ENCODE measurements at places on chromosomes 5 and 9. TPM values are rescaled to one million over a fixed set of nuclear protein-coding genes. Genes with fewer than 3 reads are reported as not detected.

FAXDC2 gene
- total RNA-seq: 52.5 TPM

MAST4 gene
- 50.1 TPM for total RNA-seq

DNA sequence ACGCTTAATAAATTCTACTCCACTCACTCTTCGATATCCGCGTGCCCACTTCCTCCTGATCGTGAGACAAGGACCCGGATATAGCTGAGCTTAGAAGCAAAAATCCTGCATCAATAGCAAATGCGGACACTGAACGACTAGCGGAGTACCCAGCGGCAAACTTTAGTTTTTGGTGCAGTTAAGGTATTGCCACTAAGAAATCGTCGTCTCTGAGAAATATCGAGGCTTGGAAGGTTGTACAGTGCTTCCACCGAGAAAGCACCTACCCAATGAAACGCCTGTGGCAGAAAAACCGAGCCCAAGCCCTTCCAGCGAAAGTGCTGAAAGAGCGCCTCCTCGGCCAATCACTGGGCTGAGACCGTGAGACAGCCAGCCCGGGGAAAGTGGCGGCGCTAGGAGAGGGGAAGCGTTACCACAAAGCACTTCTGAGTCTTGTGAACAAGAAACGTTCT, 32.2 kb downstream of the ANXA2R start:
- DNase-seq: no peak
- peak overlapping the region; percentile 51 for H3K4me3 ChIP-seq
- H3K27ac ChIP-seq: peak overlapping the region; percentile 91
- H3K4me1 ChIP-seq: no peaks in the 10 kb centered on the region
- peaks cover 16% of the 10 kb centered on the region for H3K27me3 ChIP-seq

PRR16 gene
- 9.6 TPM for total RNA-seq

GBA2 gene
- total RNA-seq: 57.0 TPM

LEAP2 gene
- 4.1 TPM for total RNA-seq

CATSPER3 gene
- total RNA-seq: 0.32 TPM

NEURL1B gene
- total RNA-seq: 6.3 TPM

GRCh38 chr5:163363389-163363788, 74.0 kb upstream of the CCNG1 start:
- no peaks in the 10 kb centered on the region for H3K4me1 ChIP-seq
- no peak for DNase-seq
- no peak overlapping the region for H3K27ac ChIP-seq

GRCh38 chr5:131266370-131267060, 2.7 kb downstream of the CDC42SE2 start:
- H3K36me3 ChIP-seq: no peaks in the 10 kb centered on the region
- no peak for DNase-seq
- peak overlapping the region; percentile 57 for H3K27ac ChIP-seq
- H3K4me1 ChIP-seq: no peaks in the 10 kb centered on the region

ZNF462 gene
- total RNA-seq: 20.6 TPM

DNA sequence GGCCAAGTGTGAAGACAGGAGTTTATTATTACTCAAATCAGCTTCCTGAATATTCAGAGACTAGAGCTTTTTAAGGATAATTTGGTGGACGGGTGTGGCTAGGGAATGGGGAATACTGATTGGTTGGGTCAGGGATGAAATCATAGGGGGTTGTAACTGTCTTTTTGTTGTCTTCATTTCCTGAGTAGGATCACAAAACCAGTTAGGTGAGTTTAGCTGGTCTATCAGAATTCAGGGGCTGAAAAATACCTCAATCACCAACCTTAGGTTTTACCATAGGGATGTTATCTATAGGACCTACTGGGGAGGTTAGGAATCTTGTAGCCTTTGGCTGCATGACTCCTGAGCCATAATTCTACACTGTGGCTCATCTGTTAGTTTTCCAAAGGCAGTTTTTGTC, 235.8 kb downstream of the YTHDC2 start:
- no peak for DNase-seq
- H3K27ac ChIP-seq: no peak overlapping the region
- H3K27me3 ChIP-seq: no peaks in the 10 kb centered on the region
- no peaks in the 10 kb centered on the region for H3K4me1 ChIP-seq
- H3K4me3 ChIP-seq: no peak overlapping the region
- no peaks in the 10 kb centered on the region for H3K36me3 ChIP-seq

- H3K4me3 ChIP-seq: no peak overlapping the region
- DNase-seq: no peak
- H3K27me3 ChIP-seq: no peaks in the 10 kb centered on the region
- H3K4me1 ChIP-seq: no peaks in the 10 kb centered on the region
These were observed 91.1 kb downstream of the ZNF608 start for GRCh38 chr5:124655251-124655917.

PCDHGA4 gene
- total RNA-seq: 6.4 TPM

DNA sequence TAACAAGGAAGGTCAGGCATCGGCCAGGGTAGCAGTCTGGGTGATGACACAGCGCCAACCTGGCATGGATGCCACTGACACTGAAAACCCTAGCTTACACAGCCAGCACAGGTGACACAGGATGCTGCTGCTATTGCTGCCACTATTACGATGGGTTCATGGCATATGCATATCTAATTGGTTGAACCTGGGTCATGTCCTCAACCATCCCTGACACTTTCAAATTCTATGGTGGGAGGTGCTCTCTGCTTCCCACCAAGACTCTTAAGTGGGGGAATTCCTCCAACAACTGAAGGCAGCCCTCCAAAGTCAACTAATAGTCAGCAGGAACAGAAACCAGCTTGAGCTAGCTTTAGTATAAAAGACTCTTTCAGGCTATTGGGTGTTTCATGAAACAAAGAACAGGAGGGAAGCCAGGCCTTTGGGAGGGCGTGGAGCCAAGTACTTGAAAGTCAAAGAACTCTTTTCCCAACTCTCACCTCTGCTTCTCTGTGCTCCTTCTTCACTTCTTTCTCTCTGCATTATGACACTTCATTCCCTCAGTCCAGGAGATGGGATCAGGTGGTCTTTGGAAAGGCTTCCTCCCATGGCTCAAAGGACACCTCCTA, 21.3 kb downstream of the PTTG1 start:
- no peaks in the 10 kb centered on the region for H3K36me3 ChIP-seq
- H3K4me3 ChIP-seq: no peak overlapping the region

DNA sequence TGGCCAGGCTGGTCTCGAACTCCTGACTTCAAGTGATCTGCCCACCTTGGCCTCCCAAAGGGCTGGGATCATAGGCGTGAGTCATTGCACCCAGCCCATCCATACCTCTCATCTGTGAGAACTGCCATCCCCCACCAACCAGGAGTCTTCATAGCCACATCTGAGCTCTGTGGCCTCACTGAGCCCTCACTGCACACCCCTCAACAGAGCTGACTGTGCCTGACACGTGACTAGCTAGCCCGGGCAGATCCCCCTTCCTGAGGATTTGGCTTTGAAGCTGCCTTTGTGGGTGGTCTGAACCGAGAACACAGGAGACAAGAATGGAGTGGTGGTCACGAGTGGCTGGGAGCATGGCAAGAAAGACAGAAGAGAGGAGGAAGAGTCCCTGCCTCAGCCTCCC, 15.6 kb downstream of the AK8 start:
- no peaks in the 10 kb centered on the region for H3K36me3 ChIP-seq
- H3K4me1 ChIP-seq: no peaks in the 10 kb centered on the region
- no peak for DNase-seq
- H3K4me3 ChIP-seq: no peak overlapping the region
- no peak overlapping the region for H3K27ac ChIP-seq
- no peaks in the 10 kb centered on the region for H3K27me3 ChIP-seq

- no peak for DNase-seq
- H3K27ac ChIP-seq: no peak overlapping the region
- H3K36me3 ChIP-seq: no peaks in the 10 kb centered on the region
- H3K27me3 ChIP-seq: no peaks in the 10 kb centered on the region
These were observed 108.1 kb downstream of the CACNA1B start for GRCh38 chr9:137985637-137986071.

ERBIN gene
- 63.5 TPM for total RNA-seq

ARHGEF37 gene
- total RNA-seq: 29.2 TPM

DNA sequence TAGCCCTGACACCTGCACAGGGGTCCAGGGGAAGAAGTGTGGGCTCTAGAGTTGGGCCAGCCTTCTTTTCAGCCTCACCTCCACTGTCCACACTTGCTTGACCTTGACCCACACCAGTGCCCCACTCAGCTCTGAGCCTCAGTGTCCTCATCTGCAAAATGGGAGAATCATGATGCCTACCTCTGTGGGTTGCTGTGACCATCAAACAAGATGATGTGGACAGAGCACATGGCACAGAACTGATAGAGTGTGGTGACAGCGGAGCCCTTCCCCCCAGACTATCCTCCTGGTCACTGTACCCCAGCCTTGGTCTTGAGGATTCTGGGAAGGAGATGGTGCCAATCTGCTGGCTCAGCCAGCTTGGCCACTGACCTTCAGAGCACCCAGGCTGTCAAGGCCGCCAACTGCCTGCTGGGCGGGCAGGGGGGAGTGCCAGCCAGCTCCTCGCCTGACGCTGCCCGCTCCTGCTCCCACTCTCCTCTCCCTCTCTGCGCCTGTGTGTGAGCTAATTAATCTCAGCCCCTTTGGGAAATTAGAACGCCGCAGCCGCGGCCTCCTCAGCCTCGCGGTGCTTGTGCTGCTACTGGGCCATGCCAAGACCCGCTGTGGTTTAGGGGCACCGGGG, 16.7 kb downstream of the CXXC5 start:
- peaks cover 36% of the 10 kb centered on the region for H3K4me1 ChIP-seq
- H3K27me3 ChIP-seq: no peaks in the 10 kb centered on the region
- H3K4me3 ChIP-seq: peak overlapping the region; percentile 5
- DNase-seq: no peak

GRIN3A gene
- under 0.01 TPM for total RNA-seq

- H3K27me3 ChIP-seq: no peaks in the 10 kb centered on the region
- no peak overlapping the region for H3K4me3 ChIP-seq
- no peak overlapping the region for H3K27ac ChIP-seq
- no peaks in the 10 kb centered on the region for H3K4me1 ChIP-seq
- no peaks in the 10 kb centered on the region for H3K36me3 ChIP-seq
- no peak for DNase-seq
These were observed 63.6 kb downstream of the PPIC start for GRCh38 chr5:122972877-122973276.

ADGRV1 gene
- total RNA-seq: 85.2 TPM
